ENCODE measurements at places on chromosomes 6 and 20.

DNA sequence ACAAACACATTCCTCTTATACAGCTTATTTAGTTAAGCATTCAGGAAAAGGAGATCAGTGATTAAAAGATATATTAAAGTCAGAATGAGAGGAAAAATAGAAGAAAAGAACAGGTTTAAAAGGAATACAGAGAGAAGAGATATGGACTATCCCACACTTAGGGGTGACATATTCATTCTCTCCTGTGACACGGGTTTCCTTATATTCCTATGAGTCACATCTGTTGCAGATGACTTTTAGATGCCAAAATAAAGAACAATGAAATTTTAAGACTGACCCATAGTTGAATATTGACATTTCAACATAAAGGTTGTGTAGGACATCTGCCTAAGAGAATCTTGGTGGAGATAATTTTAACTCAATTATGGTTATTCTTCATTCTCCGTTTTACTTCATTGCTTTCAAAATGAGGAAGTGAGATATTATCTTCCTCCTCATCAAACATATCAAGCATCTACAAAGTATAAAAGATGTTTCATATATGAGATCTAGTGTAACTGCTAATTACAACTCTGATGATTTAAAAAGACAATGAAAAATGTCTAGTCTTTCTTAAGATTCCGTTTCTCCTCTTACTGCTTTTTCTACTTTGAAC is 1336.7 kb upstream of the CITED2 start:
- no peak for DNase-seq

DNA sequence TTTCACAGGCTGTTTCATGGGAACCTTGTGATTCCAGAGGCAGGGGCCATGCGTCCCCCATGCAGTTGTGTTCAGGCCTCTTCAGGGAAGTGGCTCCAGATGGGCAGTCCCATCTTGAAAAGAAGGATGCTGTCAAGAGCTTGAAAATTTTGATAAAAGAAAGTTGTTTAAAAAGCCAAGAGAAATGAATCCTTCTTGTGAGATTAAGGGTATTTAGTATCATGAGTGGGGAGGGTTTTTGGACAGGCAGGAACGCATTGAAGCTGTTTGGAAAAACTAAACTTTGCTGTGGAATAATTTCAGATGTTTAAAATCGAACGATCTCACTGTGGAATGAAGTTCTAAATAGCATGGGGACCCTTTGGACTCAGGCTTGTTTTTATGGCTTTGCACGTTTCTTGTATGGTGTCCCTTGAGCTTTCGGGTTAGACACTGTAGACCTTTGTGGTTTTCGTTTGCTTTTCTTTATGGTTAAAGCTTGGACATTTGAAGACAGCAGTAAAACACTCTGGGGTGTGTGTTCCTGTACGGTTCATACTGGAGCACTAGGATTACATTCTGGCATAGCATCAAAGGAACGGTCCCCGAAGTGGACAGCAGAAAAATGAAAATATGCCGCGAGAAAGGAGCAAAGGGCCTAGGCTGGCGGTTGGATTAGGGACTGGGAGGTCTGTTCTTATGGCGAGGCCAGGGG is 18.2 kb downstream of the KIF25 start:
- no peak for DNase-seq

DNA sequence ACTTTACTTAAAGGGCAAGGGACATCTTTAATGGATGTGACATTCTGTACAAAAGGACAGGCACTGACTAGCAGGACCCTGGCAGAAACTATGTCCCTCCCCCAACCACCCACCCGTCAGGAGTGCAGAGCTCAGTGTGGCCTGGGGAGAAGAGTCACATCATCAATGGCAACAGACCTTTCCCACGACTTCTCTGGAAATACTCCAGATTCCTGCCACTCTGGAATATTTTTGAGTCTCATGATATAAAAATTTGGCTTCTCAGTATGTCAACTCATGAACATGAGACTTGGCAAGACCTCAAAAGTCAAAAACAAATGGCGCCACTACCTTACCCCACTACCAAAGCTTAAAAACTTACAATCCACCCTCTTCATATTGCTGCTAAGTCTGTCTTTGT is 118.3 kb downstream of the SLC23A2 start:
- no peak for DNase-seq

DNA sequence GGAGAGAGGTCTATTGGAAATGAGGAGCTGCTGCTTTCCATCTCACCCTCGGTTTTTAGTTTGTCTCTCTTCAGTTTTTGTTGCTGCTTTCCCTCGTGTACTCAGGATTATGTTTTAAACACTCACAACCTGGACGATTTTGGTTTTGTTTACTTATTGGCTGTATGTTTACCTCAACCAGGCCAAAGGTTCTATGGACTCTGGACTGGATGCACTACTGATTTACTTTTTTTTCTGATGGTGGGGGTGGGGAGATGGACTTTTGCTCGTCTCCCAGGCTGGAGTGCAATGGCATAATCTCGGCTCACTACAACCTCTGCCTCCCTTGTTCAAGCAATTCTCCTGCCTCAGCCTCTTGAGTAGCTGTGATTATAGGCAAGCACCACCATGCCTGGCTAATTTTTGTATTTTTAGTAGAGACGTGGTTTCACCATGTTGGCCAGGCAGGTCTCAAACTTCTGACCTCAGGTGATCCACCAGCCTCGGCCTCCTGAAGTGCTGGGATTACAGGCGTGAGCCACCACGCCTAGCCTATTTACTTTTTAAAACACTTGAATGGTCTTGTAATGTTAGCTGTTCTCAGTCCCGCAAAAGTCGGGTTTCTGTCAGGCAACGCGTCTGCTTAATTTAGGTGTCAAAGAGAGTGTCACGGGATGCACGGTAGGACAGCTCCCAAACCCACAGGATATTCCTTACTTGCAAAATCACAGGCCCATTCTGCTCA is 148.2 kb upstream of the RIPOR2 start:
- DNase-seq = no peak

DNA sequence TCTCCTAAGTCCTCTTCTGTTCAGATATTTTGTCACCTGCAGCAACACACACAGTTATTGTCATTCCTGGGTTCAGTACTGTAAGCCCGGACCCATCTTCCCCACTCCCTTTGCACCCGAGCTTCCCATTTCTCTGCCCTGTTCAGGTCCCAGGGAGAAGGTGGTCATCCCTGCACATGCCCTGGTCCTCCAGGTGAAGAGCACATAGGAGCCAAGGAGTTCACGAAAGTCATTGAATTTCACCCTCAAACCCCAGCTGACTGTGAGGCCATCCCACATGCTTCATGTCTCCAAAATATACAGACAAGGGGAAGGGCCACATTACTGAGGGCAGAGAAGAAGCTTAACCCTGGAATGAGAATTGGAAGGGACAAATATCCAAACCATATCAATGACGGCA is 8.1 kb downstream of the HLA-DPA1 start:
- no peak for DNase-seq

DNA sequence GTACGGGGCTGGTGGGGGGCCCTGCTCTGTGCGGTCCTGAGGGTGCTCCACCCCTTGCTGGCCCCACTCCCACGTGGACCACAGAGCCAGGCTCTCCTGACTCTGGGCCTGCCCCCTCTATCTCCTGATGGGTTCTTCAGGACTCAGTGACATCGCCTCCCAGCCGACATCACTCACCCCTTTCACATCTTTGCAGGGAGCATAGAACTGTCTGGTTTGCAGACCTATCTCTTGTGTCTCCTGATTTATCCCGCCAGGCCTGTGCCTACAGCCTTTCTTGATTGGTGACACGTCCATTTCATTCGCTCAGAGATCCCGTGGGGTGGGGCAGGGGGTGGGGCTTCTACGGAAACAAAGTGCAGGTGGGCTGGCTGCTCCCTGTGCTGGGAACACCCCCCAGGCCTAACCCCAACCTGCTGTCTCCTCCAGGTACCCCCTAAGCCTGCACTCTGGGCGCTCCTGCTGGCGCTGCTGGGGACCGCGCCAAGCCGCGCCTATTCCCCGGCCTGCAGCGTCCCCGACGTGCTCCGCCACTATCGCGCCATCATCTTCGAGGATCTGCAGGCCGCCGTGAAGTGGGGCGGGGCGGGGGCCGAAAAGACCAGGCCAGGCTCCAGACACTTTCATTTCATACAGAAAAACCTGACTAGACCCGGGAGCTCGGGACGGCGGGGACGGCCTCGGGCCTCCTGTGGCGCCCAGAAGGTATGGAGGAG is 1.7 kb downstream of the C20orf204 start:
- no peak for DNase-seq

GRCh38 chr6:132270726-132271402 is 130.4 kb downstream of the MOXD1 start:
- no peak for DNase-seq

DNA sequence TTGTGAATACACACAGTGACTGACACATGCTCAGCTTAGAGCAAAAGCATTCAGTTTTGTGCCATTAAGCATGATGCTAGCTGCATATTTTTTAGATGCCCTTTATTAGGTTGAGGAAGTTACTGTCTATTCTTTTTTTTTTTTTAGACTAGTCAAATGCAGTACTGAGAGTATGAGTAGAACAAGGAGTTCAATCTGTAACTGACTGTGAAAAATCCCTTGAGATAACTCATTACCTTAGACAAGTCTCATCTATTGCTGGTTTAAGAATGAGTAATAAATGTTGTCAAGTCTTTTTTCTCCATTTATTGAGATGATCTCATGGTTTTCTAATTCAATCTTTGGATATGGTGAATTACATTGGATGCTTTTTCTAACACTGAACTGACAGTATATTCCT is 23.2 kb downstream of the AHI1 start:
- peak; percentile 33 for DNase-seq

DNA sequence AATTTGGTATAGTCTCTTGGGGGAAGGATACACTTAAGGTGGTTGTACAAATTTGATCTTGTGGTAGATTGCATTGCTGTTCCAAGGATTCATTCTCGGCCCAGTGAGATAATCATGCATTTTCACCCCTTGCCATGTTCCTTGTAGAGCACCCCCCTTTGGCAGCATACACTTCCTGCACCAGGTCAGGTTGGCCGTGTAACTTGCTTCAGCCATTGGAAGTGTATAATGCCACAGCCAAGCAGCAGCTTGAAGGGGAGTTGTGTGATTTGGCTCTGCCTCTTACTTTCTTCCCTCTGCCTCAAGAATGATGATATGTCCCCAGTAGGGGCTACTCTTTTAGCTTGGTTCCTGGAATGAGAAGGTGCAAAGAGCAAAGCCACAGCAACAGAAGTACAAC is 21.9 kb downstream of the CCN2 start:
- DNase-seq = no peak

- no peak for DNase-seq
Measured at GRCh38 chr6:13526727-13527670, 39.6 kb upstream of the GFOD1 start.

- DNase-seq = no peak
Measured at GRCh38 chr20:63966172-63966943, 3.4 kb downstream of the ZNF512B start.

DNA sequence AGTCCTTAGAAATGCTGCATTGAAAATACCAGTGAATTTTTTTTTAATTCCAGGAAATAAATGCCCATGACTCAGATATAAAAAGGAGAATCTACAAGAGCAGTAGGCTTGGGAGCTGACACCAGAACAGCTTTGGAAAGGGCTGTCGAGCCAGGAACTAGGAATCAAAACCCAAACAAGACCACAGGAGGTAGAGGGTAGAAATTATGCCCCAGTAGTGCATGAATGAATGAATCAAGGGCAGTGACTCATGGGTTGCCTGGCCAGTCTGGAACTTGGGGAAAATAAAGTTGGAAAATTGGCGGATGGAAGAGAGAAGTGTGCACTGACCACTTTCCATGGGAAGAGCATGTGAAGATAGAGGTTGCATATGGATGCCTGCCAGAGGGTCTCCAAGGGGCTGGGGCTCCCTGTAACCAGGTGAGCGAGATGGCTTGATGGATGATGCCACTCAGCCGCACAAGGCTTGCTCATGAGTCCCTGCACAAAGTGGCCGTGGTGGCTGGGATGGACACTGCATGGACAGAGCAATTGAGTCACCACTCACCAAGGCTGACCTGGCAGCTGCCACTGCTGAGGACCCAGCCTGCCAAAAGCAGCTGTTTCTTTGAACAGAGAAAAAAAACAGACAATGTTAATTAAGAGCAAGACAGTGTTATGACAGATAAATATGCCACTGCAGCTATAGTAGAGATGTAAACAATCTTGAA is 15.2 kb upstream of the MCCD1 start:
- DNase-seq = no peak

- DNase-seq = no peak
Measured at GRCh38 chr6:9830808-9831207, 584.1 kb downstream of the TFAP2A start.

DNA sequence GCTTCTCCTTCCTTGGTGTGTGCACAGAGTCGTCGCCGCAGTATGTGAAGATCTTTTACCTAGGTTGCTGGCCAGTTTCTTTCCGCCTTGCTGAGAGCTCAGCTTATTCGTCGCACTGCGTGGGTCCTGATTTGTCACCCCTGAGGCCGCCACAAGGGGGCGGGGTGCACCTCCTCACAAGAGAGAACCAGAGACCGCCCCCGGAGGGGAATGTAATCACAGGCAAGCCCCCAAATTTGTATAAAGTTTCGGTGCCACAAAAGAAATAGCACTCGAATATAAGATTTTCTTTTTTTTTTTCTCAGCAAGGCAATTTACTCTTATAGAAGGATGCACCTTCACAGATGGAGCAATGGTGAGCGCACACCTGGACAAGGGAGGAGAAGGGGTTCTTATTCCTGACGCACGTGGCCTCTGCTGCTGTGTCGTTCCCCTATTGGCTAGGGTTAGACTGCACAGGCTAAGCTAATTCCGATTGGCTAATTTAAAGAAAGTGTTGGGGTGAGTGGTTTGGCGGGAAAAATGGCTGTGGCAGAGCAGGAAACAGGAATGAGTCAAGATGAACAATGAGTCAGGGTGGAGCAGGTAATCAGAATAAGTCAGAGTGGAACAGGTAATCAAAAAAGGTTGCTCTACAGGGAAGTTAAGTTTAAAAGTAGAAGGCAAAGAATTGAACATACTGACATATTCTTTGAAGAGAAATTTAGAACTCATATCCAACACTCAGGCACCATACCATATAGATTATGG is 19.5 kb downstream of the NCOA3 start:
- DNase-seq = no peak

DNA sequence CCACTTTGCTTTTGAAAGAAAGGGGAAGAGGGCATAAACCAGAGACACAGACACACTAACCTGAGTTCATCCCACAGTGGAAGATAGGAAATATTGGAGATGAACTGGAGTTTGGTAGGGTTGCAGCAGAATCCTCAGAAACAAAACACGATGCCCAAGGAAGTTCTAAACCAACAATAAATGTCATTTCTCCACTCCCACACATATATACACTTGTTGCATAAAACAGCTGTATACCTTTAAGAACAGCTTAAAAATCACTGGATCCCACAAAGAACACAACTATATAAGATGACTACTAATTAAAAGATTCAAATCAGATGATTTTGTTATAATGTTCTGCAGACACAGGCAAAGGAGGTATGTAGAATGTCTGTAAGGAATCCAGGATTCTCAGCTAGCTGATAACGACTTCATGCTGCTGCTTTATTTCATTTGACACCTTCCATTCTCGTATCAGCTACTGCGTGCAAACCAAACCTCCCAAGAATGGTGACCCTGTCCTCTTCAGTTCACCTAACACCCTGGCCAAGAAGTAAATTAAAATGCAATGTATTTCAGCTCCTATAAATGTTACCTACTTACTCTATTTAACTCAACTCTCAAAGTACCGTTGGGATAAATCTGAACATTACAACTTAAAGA is 14.3 kb downstream of the KIF13A start:
- no peak for DNase-seq

Data from fibroblast of skin of abdomen (primary cell).